ENCODE measurements at places on chromosomes 6 and 20. TPM values are rescaled to one million over a fixed set of nuclear protein-coding genes. Genes with fewer than 3 reads are reported as not detected.

CBLN4 gene
- total RNA-seq, result not detected

DDX39B gene
- total RNA-seq, result 469 TPM

MAP1LC3A gene
- 5.3 TPM for total RNA-seq

LINC00237 gene
- total RNA-seq, result not detected

C6orf163 gene
- 4.2 TPM for total RNA-seq

SAPCD1 gene
- 9.2 TPM for total RNA-seq

- no peak for DNase-seq
Observed at GRCh38 chr6:80234908-80235307, 128.4 kb downstream of the BCKDHB start.

DNA sequence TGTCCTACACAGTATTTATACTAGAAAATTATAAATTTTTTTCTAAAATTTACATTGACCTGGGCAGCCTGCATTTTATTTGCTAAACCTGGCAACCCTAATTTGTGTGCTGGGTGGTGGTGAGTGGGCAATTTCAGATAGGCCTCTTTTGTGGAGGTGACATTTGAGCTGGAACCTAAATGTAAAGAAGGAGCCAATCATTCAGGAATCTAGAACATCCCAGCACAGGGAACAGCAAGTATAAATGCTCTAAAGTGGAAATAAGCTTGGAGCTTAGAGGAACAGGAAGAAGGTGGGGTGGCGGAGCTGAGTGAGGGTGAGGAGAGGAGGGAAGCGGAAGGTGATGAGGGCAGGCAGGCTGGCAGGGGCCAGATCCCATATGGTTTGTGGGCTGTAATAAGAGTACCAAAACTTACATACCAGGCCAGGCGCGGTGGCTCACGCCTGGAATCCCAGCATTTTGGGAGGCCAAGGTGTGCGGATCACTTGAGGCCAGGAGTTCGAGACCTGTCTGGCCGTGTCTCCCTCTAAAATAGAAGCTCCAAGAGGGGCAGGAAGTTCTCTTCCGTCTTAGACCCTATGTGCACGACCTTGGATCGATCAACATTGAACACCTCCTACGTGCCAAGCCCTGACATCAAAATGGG lies 549 bp upstream of the CSE1L start:
- DNase-seq, result no peak

GRCh38 chr20:64057628-64058498 lies 5.1 kb upstream of the TCEA2 start:
- DNase-seq, result peak; percentile 74

- DNase-seq, result no peak
Observed at GRCh38 chr6:156161471-156161870, 615.7 kb upstream of the ARID1B start.

- no peak for DNase-seq
Observed at GRCh38 chr6:34425132-34425497, 754 bp downstream of the RPS10 start.

DNA sequence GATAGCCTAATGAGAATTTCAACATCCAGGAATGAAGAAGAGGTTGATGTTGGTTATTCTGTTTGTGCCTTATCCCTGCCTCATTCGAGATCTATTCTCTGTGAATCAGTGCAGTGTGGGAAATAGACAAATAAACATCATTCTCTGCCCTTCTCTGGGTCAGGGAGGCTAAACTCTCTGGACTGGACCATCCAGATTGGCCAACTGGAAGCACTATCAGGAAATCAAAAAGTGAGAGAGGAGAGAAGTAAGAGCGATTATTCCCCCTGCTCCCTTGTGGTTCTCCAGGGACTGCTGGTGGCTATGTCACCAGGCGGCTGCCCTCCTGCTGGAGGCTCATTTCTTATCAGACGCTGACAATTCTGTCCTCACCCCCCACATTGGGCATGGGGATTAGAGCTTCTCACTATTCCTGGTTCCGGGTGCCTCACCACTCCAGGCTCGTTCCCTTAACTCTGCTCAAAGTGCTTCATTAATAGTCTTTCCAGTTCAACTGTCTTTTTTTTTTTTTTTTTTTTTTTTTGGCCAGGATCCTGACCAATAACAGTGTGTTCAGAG lies 201.7 kb upstream of the RREB1 start:
- no peak for DNase-seq

GRCh38 chr20:62360854-62361798 lies 6.0 kb downstream of the LAMA5 start:
- peak; percentile 49 for DNase-seq

GRCh38 chr20:24138196-24138857 lies 149.7 kb upstream of the GGTLC1 start:
- DNase-seq, result no peak

- no peak for DNase-seq
Observed at GRCh38 chr6:116090251-116090650, 10.4 kb upstream of the NT5DC1 start.

GRCh38 chr6:19691465-19692167 lies 145.6 kb upstream of the ID4 start:
- DNase-seq, result no peak

GRCh38 chr6:36399970-36400369 lies 12.5 kb upstream of the ETV7 start:
- DNase-seq, result no peak

GRCh38 chr6:130680116-130680515 lies 147.1 kb upstream of the SMLR1 start:
- DNase-seq, result no peak

DNA sequence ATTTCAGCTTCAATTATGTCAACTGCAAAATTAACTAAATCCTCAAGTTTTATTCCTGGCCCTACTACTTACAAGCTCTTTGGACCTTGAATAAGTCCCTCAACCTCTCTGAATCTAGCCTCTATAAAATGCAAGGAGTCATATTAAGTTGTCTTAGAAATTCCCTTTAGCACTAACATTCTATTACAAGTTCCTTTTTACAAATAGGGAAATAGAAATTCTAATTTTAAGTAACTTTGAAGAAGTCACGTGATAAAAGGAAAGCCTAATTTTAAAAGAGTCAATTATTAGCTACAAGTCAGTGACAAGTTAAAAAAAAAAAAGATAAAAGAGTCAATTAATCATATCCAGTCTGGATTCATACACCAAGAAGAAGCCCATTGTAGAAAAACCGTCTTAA lies 24.6 kb upstream of the GTF3C6 start:
- DNase-seq, result no peak

DNA sequence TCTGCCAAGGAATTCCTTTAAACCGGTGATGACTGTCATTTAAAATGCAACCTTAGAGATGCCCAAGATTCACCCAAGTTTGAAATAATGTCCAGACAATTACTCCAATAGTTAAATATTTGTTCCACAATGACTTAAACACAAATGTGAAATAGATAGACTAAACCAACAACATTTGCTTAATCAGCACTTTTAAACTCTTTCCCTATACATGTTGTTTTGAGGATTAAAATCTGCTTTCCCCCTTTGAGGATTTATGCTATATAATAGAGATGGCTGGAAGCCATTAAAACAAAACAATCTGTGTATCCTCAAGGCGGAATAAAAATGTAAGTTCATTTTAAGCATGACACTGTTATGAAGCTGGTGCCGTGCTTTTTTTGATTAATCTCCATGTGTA lies 297.8 kb upstream of the RSPO3 start:
- no peak for DNase-seq

GRCh38 chr6:157462956-157463742 lies 82.2 kb downstream of the ZDHHC14 start:
- DNase-seq, result no peak
